ENCODE measurements at places on chromosomes 7 and 10. TPM values are rescaled to one million over a fixed set of nuclear protein-coding genes. Genes with fewer than 3 reads are reported as not detected.

The NXPH1 gene
- total RNA-seq, result not detected

The EBLN1 gene
- not detected for total RNA-seq

The GIMAP1 gene
- total RNA-seq, result 3.9 TPM

DNA sequence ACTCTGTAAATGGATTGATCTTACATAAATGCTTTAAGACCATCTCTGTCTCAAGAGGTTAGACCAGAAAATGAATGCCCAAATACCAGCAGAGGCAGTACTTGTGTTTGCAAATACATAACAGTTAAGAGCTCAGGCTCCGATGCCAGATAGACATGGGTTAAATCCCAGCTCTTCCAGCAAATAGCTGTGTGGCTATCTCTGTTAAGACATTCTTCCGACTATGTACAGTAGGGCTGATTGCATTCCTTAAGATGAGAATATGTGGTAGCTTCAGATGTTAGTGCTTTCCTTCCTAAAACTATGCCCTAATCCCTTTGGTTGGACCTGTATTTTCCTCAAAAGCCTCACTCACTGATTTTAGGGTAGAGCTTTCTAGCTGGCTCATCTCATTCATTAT is 2.2 kb downstream of the IDE start:
- DNase-seq, result no peak
- no peaks in the 10 kb centered on the region for H3K27me3 ChIP-seq
- no peaks in the 10 kb centered on the region for H3K36me3 ChIP-seq
- H3K4me1 ChIP-seq, result peaks cover 42% of the 10 kb centered on the region
- peak overlapping the region; percentile 93 for H3K4me3 ChIP-seq

GRCh38 chr10:113764582-113764981 is 13.1 kb downstream of the PLEKHS1 start:
- H3K4me1 ChIP-seq, result no peaks in the 10 kb centered on the region
- no peak for DNase-seq
- H3K4me3 ChIP-seq, result no peak overlapping the region
- no peak overlapping the region for H3K27ac ChIP-seq
- no peaks in the 10 kb centered on the region for H3K36me3 ChIP-seq
- no peaks in the 10 kb centered on the region for H3K27me3 ChIP-seq

DNA sequence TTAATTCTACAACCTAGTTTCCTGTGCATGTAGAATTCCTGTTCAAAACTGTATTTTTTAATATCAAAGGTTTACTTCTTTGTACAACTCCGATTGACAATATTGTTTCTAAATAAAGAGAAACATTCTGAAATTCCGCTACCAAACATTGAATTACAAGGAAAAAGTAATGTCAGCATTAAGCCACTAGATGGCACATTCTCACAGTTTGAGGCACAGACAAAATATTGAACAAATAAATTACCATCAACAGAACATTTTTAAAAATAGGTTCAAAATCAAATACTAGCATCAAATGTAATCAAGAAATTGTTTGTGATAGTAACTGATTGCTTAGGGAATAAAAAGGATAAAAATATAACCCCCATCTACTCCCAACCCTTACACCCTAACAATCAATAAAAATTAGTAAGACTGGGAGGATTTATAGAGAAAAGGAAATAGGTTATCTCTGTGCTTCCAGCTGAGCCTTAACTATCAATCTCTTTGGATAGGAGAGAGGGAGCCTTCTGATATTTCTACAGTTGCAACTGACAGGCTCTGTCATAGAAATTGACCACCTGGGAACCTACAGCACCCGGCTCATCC is 86.6 kb upstream of the C7orf33 start:
- no peak overlapping the region for H3K4me3 ChIP-seq
- H3K4me1 ChIP-seq, result no peaks in the 10 kb centered on the region
- H3K27ac ChIP-seq, result no peak overlapping the region

DNA sequence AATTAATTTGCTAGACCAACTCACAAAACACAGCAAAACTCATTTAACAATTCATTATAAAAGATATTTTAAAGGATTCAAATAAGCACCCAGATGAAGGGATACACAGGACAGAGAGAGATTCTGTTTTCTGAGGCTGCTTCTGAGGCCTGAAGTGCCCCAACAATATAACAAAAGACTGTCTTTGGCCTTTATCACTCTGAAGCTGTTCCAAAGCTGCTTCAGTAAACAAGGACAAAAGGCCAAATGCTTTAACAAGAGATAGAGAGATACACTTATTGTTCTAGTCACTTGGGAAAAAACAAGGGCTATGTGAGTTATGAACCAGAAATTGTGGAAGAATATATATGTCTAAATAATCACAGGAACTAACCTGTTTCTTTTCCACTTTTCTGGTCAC is 223.7 kb downstream of the CXCL12 start:
- H3K27ac ChIP-seq, result no peak overlapping the region
- H3K27me3 ChIP-seq, result no peaks in the 10 kb centered on the region
- no peaks in the 10 kb centered on the region for H3K4me1 ChIP-seq
- no peak for DNase-seq
- no peak overlapping the region for H3K4me3 ChIP-seq

GRCh38 chr7:107078517-107078966 is 34.0 kb downstream of the PRKAR2B start:
- no peak overlapping the region for H3K4me3 ChIP-seq
- no peaks in the 10 kb centered on the region for H3K36me3 ChIP-seq
- no peak overlapping the region for H3K27ac ChIP-seq
- DNase-seq, result no peak
- no peaks in the 10 kb centered on the region for H3K27me3 ChIP-seq

DNA sequence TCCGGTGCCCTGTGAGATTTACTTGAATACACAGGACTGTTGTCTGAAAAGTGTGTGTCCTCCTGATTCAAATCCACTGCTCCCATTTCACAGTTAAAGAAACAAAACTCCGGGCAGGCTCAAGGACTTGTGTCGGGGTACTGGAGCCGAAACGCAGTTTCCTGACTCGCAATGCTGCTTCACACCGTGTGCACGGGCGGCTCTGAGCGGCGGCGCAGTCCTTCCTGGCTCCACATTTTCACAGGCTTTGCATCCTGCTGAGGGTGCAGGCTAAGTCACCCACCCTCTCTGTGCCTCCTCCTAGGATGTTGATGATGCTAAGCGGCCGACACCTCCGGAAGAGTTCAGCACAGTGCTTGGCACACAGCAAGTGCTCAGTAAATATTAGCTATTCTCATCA is 65.4 kb downstream of the SLIT1 start:
- DNase-seq, result no peak
- H3K4me3 ChIP-seq, result no peak overlapping the region
- no peak overlapping the region for H3K27ac ChIP-seq
- no peaks in the 10 kb centered on the region for H3K36me3 ChIP-seq
- H3K27me3 ChIP-seq, result no peaks in the 10 kb centered on the region

DNA sequence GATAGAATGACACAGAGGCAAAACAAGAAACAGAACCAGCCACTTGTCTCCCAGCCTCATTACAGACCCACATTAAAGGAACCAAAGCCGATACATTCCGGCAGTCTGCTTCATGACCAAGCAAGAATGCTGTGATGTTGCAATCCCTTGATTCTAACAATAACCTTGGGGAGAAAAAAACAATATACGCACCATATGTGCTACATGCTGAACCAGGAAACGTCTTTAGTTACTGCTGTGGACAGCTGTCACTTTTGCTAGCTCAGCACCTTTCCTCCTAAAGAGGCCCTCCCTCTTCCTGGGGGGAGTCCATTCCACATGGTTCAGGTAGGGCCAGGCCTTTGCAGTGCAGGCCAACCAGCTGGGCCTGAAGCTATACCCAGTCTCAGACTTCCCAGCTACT is 79.1 kb downstream of the PRTFDC1 start:
- no peak for DNase-seq
- no peaks in the 10 kb centered on the region for H3K27me3 ChIP-seq
- H3K4me3 ChIP-seq, result no peak overlapping the region
- H3K36me3 ChIP-seq, result no peaks in the 10 kb centered on the region
- H3K27ac ChIP-seq, result peak overlapping the region; percentile 41

- DNase-seq, result no peak
- no peak overlapping the region for H3K27ac ChIP-seq
- H3K36me3 ChIP-seq, result no peaks in the 10 kb centered on the region
- no peaks in the 10 kb centered on the region for H3K4me1 ChIP-seq
Observed at GRCh38 chr7:42460933-42461332, 223.9 kb upstream of the GLI3 start.

DNA sequence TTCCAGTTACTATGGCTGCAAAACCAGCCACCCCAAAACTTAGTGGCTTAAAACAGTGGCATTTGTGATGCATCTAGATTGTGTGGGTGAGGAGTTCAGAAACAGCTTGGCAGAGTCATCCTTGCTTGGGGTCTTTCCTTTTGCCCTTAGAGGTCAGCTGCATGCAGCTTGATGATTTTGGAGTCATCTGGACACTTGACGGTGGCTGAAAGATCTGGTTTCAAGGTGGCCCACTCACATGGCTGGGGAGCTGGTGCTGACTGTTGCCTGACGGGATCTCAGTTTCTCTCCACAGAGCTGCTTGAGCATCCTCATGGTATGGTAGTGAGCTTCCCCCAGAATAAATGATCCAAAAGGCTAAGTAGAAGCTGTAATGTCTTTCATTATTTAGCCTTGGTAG is 191.3 kb upstream of the GALNT17 start:
- no peaks in the 10 kb centered on the region for H3K27me3 ChIP-seq
- H3K4me1 ChIP-seq, result no peaks in the 10 kb centered on the region
- no peaks in the 10 kb centered on the region for H3K36me3 ChIP-seq

DNA sequence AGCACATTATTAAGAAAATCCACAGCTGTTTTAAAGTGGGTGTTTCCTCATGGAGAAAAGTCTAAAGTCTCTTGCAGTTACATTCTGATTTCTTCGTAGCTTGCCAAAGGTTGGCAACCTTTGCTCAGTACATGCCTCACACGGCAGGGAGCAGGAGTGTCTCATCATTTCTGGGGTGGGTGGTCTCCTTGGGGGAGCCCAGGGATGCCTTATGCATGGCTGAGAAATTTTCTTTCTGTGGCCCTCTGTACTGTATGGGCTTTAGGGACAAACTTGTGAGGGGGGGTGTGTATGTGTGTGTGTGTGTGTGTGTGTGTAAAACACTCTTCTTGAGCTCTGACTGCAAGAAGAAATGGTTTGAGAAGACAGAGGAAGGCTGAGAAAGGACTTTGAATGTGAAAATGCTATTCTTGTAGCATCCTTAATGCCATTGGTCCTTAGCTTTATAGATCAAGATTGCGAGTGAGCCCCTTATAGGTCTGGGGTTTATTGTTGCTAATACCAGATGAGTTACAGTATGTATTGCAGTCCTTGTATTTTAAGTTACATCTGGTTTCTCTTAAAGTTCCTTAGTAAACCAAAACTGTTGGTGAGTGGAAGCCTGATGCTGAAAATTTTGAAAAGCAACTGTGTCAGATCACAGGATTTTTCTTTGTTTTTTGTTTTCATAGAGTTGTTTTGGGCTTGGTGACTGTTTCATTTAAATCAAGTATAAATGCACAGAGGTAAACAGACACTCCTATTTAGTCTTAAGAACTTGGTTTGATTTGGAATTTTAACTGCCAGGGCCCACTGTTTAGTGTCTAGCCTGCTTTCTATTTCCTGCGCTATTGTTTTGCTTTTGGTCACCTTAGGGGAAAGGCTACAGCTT is 242.0 kb downstream of the BICC1 start:
- no peaks in the 10 kb centered on the region for H3K36me3 ChIP-seq
- H3K27me3 ChIP-seq, result no peaks in the 10 kb centered on the region
- no peak overlapping the region for H3K4me3 ChIP-seq
- DNase-seq, result no peak
- H3K27ac ChIP-seq, result peak overlapping the region; percentile 81

DNA sequence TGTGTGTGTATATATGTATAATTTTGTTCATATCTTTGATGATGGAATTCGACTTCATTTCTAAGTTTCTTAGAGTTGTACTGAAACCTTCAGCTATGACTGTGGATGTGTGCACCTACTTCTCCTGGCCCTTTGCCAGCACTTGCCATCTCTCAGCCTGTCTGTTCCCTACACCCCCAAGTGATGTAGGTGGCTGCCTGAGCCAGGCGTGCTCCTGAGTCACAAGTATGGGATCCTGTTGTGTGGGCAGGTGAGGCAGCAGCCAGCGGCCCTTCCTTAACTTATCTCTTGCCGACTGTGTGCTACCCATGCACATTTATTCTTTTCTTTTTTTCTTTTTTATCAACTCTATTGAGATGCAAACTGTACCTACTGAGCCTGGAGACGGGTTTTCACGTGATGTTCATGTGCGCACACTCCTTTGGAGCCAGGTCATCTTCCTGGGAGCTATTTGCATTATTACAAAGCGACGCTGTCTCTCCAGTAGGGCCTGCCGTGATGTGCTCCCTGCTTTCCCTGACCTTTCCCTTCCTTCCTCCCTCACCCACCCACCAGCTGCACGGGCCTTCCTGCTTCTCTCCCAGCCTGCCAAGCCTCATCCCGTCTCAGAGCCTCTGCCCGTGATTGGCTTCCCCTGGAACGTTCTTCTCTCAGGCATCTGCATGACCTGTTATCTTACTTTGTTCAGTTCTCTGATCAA is 31.3 kb upstream of the GALNT11 start:
- H3K36me3 ChIP-seq, result no peaks in the 10 kb centered on the region
- H3K27ac ChIP-seq, result no peak overlapping the region
- no peaks in the 10 kb centered on the region for H3K27me3 ChIP-seq
- DNase-seq, result no peak
- no peak overlapping the region for H3K4me3 ChIP-seq
- no peaks in the 10 kb centered on the region for H3K4me1 ChIP-seq

DNA sequence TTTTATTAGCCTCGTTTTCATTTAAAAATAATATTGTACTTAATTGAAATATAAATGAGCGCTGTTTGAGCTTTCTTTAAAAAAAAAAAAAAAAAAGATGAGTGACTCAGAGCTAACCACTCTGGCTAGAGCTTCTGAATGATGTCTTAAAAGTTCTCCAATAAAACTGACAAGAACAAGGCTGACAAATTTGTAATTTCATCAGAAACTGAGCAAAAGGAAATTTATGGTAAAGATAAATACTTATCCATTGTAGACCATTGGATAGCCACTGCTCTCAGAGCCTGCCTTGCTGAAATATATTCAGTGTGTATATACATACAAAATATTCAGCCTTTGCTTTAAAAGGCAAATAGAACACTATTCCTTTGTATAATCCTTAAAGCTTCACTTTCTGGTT is 91.2 kb upstream of the OIT3 start:
- H3K4me3 ChIP-seq, result no peak overlapping the region
- no peak for DNase-seq
- H3K27me3 ChIP-seq, result no peaks in the 10 kb centered on the region

GRCh38 chr10:117684672-117685211 is 142.2 kb downstream of the EMX2 start:
- H3K4me3 ChIP-seq, result no peak overlapping the region
- no peaks in the 10 kb centered on the region for H3K4me1 ChIP-seq

DNA sequence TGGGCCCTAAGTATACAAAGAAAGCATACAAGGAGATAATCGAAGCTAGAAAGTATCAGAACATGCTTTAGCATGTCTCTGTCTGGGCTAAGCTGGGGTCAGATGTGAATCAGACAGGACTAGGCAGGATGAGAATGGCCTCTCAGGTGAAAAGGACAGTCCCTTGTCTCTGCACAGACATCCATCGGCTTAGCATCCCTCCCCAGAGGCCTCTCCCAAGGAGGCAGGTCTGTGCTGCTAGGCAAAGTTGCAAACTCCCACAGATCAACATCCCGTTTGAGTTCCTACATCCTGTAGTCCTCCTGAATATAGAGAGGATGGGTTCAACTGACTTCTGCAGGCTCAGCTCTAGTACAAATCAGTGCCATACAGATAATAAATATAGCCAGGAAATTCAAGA is 24.5 kb downstream of the CHST15 start:
- DNase-seq, result no peak
- H3K27me3 ChIP-seq, result no peaks in the 10 kb centered on the region
- peaks cover 2% of the 10 kb centered on the region for H3K4me1 ChIP-seq

- no peak overlapping the region for H3K4me3 ChIP-seq
- no peak overlapping the region for H3K27ac ChIP-seq
- no peaks in the 10 kb centered on the region for H3K36me3 ChIP-seq
- no peak for DNase-seq
- no peaks in the 10 kb centered on the region for H3K4me1 ChIP-seq
Observed at GRCh38 chr10:126191192-126191591, 197.1 kb downstream of the ADAM12 start.

All from psoas muscle (tissue), 8 donors.